Neural progenitor cell (in vitro differentiated cells): ENCODE measurements at places on chromosomes 5 and 9. TPM values are rescaled to one million over a fixed set of nuclear protein-coding genes. Genes with fewer than 3 reads are reported as not detected.

The PDCD1LG2 gene
- total RNA-seq = not detected in 2 replicates

The SKP1 gene
- 507 and 758 TPM in 2 replicates for total RNA-seq

GRCh38 chr5:99019812-99020697 lies 91.2 kb upstream of the CHD1 start:
- H3K4me1 ChIP-seq = no peaks in the 10 kb centered on the region
- no peak for DNase-seq
- no peak overlapping the region for H3K27ac ChIP-seq
- H3K4me3 ChIP-seq = no peak overlapping the region
- no peaks in the 10 kb centered on the region for H3K27me3 ChIP-seq
- H3K36me3 ChIP-seq = no peaks in the 10 kb centered on the region

- H3K27me3 ChIP-seq = no peaks in the 10 kb centered on the region
- peak; percentile 31 for DNase-seq
- no peaks in the 10 kb centered on the region for H3K36me3 ChIP-seq
- H3K4me3 ChIP-seq = no peak overlapping the region
These were observed 15.6 kb downstream of the TICAM2 start for GRCh38 chr5:115586525-115587146.

DNA sequence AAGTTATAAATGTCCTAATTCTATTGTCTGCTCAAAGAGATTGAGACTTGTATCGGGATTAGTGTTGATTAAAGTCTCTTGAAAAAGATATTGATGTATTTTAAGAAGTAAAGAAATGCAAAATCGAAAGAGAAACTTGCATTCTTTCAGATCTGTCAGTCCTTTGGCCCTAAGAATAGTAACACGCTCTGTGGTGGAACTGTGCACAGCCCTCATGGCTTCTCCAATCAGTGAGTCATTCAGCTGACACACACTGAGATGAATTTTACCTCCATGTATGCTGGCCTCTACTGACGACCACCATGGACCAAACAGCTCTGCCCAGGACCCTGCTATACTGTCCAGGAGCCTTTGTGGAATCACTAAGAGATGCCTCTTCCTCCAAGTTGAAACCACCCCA lies 232.4 kb downstream of the ESM1 start:
- H3K27me3 ChIP-seq = no peaks in the 10 kb centered on the region
- no peaks in the 10 kb centered on the region for H3K36me3 ChIP-seq
- H3K4me1 ChIP-seq = no peaks in the 10 kb centered on the region
- no peak overlapping the region for H3K4me3 ChIP-seq
- no peak overlapping the region for H3K27ac ChIP-seq

The HACD4 gene
- total RNA-seq = 1.1 and 1.2 TPM in 2 replicates

- no peak overlapping the region for H3K27ac ChIP-seq
- DNase-seq = no peak
- peaks cover 7% of the 10 kb centered on the region for H3K4me1 ChIP-seq
These were observed 41.1 kb upstream of the NEK6 start for GRCh38 chr9:124216474-124217176.

- no peaks in the 10 kb centered on the region for H3K36me3 ChIP-seq
- H3K4me3 ChIP-seq = no peak overlapping the region
- H3K27ac ChIP-seq = no peak overlapping the region
- peaks cover 21% of the 10 kb centered on the region for H3K27me3 ChIP-seq
- peaks cover 25% of the 10 kb centered on the region for H3K4me1 ChIP-seq
- DNase-seq = peak; percentile 88
These were observed 1.4 kb upstream of the ADAMTSL2 start for GRCh38 chr9:133532937-133533668.

- no peak overlapping the region for H3K4me3 ChIP-seq
- H3K36me3 ChIP-seq = no peaks in the 10 kb centered on the region
- peaks cover 8% of the 10 kb centered on the region for H3K4me1 ChIP-seq
- H3K27ac ChIP-seq = no peak overlapping the region
- DNase-seq = no peak
- H3K27me3 ChIP-seq = peaks cover 62% of the 10 kb centered on the region
These were observed 1.4 kb downstream of the MEF2C start for GRCh38 chr5:88881571-88881971.

DNA sequence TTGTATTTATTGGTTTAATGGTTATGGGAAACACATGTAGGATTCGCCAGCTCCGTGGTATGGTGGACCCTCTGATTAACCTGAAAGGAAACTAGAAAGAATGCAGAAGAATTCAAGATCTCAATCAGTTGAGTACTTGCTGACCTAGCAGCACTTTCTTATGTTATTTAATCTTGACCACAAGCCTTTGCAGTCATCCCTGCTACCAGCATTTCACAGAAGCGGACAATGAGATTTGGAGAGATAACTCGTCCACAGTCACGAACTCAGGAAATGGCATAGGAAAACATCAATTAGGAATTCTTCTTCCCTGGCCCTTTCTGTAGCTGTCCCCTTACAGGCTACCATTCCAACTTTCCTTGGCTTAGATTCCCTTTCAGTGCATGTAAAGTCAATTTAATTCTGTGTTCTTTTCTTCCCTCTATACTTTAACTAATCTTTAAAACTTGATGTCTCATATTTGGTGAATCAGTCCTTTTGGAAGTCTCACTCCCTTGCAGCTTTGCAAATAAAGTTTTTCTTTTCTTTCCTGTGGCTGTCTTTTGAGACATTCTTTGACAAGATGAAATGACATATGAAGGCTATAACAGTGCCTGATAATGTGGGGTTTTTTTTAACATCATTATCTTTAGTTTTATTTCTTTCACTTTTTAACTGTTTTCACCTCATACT lies 1.3 kb upstream of the SLC44A1 start:
- peak; percentile 4 for DNase-seq

DNA sequence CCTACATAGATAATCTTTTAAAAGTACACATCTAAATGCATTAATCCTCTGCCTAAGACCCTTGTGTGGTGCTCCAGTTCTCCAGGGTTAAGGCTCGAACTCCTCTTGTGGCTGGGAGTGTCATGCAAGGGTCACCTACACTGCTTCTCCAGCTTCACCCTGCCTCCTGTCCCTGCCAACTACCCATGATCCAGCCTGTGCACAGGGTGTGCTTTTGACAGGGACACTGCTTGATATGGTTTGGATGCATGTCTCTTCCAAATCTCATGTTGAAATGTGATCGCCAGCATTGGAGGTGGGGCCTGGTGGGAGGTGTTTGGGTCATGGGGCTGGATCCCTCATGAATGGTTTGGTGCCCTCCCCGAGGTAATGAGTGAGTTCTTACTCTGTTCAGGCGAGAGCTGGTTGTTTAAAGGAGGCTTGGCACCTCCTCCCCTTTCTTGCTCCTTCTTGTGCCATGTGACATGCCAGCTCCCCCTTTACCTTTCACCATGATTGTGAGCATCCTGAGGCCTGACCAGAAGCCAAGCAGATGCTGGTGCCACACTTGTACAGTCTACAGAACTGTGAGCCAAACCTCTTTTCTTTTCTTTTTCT lies 48.5 kb downstream of the SLC22A5 start:
- no peaks in the 10 kb centered on the region for H3K27me3 ChIP-seq
- H3K4me1 ChIP-seq = peaks cover 12% of the 10 kb centered on the region
- H3K36me3 ChIP-seq = no peaks in the 10 kb centered on the region
- H3K27ac ChIP-seq = no peak overlapping the region

GRCh38 chr5:139118804-139119203 lies 79.4 kb downstream of the SIL1 start:
- no peak for DNase-seq
- no peaks in the 10 kb centered on the region for H3K27me3 ChIP-seq
- no peak overlapping the region for H3K27ac ChIP-seq
- H3K4me1 ChIP-seq = no peaks in the 10 kb centered on the region

DNA sequence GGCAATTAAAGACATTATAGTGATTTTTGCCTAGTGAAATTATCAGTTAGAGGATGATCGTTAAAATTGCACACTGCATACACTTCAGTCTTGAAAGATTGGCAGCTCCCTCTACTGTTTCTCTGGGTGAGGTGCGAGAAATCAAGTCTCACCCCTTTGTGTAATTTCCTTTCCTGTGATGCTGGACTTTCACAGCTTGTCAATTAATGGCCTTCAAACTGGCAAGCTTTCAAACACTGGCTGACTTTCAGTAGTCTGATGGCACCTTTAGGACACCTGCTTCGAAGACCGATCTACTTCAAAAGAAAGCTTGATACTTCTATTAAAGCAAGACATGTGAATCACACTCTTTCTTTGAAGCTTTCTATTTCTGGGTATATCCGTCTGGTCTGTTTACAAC lies 706.7 kb upstream of the PTPRD start:
- H3K36me3 ChIP-seq = no peaks in the 10 kb centered on the region
- no peak overlapping the region for H3K4me3 ChIP-seq
- peak; percentile 60 for DNase-seq
- no peaks in the 10 kb centered on the region for H3K27me3 ChIP-seq
- no peak overlapping the region for H3K27ac ChIP-seq
- no peaks in the 10 kb centered on the region for H3K4me1 ChIP-seq

The PCDHB4 gene
- 1.9 and 2.3 TPM in 2 replicates for total RNA-seq

DNA sequence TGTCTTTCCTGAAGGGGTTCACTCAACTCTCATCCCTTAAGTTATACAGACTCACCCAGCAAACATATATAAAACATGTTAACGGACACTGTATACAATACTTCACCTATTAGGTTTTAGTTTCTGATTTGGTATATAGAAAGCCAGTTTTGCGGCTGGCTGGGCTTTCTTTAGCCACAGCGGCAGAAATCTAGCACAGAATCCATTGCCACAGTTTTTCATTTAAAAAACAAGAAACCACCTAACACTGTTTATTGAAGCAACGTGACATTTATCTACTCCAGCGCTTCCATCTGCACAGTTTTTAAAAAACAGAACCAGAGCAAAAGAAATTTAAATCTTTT lies 67.3 kb downstream of the SNX30 start:
- H3K27me3 ChIP-seq = no peaks in the 10 kb centered on the region
- no peak overlapping the region for H3K27ac ChIP-seq
- no peak for DNase-seq
- H3K4me1 ChIP-seq = no peaks in the 10 kb centered on the region
- no peaks in the 10 kb centered on the region for H3K36me3 ChIP-seq

The ERMP1 gene
- total RNA-seq = 19.8 and 25.5 TPM in 2 replicates

- no peaks in the 10 kb centered on the region for H3K36me3 ChIP-seq
- H3K4me3 ChIP-seq = no peak overlapping the region
- peak; percentile 48 for DNase-seq
- H3K4me1 ChIP-seq = peaks cover 11% of the 10 kb centered on the region
- H3K27me3 ChIP-seq = no peaks in the 10 kb centered on the region
These were observed 243.6 kb downstream of the AUH start for GRCh38 chr9:91117959-91118703.

- no peaks in the 10 kb centered on the region for H3K36me3 ChIP-seq
- H3K27me3 ChIP-seq = no peaks in the 10 kb centered on the region
- no peak overlapping the region for H3K4me3 ChIP-seq
- no peak for DNase-seq
These were observed 166.1 kb downstream of the MACROH2A1 start for GRCh38 chr5:135232958-135233357.
